Activated effector memory CD4-positive, alpha-beta T cell treated with anti-CD3 and anti-CD28 coated beads, Interleukin-2, amount 50 U/mL, for 16 hours (primary cell): ENCODE measurements at places on chromosomes 6 and 20.

DNA sequence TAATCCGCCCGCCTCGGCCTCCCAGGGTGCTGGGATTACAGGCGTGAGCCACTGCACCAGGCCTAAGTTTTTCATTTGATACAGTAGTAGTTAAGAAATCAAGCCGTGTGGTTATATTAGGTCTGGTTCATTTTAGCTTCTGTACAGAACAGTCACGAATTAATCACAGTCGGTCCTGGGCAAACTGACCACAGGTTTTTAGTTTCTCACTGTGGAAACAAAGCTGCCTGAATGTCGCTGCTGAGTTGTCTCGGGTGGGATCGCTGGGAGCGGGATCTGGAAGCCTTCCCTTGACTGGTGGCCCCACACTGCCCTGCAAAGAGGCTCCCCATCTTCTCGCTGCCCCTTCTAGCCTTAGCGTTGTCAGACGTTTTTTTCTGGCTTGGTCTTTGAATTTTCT lies 18.6 kb downstream of the UCKL1 start:
- DNase-seq = no peak

GRCh38 chr6:73704260-73704659 lies 8.3 kb downstream of the CD109 start:
- peak; percentile 70 for DNase-seq

DNA sequence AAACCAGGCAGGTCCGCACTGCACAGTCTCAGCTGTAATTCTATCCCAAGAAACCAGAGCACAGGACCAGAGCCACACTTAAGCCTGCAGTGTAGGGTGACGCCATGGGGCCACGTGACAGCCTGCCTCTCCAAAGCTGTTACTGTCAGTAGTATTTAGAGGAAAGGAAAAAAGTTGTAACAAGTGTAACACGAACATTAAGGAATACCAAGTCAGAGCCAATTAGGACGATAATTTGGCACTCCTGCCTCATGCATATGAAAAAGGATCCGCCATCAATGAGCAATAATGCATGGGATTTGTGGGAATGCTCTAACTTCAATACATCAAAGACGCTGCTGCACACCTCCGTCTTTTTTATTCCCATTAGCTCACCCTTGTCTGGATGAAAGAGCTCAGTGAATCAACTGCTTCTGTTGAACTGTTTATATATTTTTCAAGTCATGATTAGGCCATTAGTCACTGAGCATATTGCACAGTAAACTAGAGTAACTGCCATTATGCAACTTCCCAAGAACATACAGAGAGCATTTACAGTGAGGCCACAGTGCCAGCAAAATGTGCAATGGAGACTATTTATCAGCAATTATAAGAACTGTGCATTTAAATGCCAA lies 79.9 kb downstream of the ATXN1 start:
- DNase-seq = no peak

DNA sequence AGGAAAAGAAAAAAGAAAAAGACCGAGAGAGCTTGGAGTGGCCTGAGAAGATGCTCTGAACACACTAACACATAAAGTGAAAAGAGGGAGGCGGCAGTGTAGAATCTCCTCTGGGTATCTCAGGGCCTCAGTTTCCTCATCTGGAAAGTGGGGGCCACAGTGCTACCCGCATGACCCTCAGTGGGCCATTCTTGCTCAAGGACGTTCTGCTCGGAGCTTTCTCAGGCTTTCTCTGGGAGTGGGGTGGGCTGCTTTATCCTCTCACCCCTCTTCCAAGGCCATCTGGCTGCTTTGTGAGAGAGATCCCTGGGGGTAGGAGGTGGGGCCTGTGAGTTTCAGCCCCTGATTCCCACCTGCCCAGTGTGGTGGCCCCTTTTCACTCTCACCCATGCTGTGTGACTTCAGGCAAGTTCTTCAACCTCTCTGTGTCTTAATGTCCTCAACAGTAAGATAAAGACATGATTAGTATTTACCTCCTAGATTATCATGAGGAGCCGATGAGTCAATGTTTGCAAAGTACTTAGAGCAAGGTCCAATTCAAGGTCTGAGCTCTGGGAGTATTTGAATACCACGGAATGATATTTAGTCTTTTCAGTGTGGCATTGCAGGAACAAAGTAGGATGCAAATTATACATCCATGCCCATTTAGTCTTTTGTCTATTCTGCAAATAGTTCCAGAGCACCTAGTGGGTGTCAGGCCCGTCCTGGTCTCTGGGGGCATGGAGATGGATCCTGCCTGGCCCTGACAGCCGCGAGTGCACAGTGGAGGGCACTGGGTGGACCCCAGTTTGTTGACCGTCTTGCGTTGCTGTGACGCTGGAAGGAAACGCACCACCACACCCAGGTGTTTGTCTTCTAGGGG lies 34.3 kb downstream of the SRC start:
- DNase-seq = peak; percentile 38

- no peak for DNase-seq
Measured at GRCh38 chr6:98590997-98591396, 243.4 kb upstream of the POU3F2 start.
